ENCODE measurements at places on chromosomes 7 and 10.

DNA sequence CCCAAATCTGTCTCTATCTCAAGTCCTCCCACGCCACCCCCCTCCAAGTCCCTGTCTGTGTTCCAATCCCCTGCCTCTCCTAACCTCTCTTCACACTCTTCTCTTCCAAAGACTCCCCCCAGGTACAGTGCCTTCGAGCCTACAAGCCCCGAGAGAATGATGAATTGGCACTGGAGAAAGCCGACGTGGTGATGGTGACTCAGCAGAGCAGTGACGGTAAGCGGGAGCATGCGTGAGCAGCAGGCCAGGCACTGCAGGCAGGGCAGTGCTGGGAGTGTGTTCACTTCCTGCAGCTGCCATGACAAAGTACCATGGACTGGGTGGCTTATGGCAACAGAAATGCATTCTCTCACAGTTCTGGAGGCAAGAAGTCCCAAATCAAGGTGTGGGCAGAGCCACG, 23.4 kb downstream of the ARHGEF5 start:
- no peak for DNase-seq

DNA sequence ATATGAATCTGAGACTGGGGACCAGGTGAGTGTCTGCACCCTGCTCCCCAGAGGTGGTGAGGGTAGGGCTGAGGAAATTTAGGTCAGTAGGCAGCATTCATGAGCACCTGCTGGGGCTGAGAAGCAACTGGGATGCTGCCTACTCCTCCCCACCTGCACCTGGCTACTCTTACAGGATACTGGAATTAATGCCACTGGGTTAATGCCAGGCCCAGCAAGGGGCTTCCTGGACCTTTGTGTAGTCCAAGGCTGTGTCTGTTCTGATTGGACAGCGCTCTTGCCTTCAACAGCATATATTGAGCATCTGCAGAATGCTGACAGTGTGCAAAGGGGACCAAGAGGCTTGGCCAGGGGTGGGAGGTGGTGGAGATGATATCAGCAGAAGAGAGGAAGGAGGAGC, 32.1 kb downstream of the ADCYAP1R1 start:
- DNase-seq, result no peak

- peak; percentile 93 for DNase-seq
Observed at GRCh38 chr10:35195361-35196306, 69.0 kb downstream of the CREM start.

DNA sequence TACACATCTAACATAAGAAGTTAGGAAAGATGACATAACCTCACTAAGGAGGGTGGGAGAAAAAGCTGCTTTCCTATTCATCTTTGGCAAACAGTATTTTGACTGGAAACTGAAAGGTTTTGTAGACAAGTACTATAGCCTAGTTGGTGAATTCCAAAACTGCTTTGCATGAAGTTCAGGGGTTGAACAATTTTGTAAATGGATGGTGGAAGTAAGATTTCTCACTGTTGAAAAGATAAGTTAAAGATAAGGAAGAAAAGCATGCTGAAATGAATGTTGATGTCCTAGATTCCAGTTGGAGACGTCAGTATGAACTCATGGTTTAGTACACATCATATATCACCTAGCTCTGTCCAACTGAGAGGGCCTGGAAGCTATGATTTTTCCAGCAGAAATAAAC, 159.1 kb upstream of the FEZF1 start:
- DNase-seq, result no peak

DNA sequence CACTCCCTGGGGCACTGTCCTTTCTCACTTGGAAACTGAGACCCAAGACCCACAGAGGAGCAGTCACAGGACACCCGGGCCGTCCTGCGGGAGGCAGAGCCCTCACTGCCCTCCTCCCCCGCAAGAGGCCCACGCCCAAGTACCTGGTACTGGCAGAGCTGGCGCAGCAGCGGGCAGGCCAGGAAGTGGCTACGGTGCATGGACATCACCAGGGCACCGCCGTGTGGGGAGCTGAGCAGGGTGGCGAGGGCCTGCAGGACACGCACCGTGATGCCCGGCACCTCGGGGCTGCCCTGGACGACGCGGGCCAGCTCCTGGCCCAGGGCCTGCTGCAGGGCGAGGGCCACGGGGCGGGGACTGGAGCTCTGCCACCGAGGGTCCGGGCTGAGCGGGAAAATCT, 20.0 kb upstream of the MICALL2 start:
- no peak for DNase-seq

DNA sequence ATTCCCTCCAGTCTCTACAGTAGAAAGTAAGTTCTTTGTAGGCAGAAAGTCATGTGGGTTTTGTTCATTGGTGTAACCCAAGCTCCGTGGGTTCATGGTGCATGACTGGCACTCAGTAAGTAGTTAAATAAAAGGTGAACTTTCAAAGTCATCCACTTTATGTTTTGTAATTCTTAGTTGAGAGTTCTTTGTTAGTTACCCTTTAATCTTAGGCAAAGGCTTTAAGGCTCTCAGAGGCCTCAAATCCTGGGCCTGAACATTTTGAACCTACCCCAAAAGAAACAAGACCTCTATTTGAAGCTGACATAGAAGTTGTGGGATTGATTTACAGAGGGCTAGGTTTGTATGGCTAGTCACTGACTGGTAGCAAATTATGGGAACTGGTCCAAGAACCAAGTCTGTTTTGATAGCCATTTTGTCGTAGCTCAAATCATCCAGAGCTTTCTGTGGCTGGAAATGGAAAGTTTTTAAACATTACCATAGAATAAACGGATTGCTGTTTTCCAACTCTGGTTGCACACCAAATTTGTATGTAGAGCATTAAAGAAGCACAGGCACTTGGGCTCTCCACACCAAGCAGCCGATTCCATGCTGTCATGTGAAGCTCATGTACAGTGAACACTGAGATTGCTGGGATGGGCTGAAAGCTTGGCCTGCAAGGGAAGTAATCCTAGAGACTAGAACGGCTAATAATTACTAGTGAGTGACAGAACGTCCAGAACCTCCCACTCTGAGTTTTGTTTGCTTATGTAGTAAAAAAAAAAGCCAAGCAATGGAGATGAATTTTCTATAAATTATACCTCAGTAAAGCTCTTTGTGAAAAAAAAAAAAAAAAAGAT, 53.5 kb downstream of the DENND11 start:
- DNase-seq, result no peak

GRCh38 chr10:6065406-6065805, 3.2 kb upstream of the IL2RA start:
- no peak for DNase-seq

DNA sequence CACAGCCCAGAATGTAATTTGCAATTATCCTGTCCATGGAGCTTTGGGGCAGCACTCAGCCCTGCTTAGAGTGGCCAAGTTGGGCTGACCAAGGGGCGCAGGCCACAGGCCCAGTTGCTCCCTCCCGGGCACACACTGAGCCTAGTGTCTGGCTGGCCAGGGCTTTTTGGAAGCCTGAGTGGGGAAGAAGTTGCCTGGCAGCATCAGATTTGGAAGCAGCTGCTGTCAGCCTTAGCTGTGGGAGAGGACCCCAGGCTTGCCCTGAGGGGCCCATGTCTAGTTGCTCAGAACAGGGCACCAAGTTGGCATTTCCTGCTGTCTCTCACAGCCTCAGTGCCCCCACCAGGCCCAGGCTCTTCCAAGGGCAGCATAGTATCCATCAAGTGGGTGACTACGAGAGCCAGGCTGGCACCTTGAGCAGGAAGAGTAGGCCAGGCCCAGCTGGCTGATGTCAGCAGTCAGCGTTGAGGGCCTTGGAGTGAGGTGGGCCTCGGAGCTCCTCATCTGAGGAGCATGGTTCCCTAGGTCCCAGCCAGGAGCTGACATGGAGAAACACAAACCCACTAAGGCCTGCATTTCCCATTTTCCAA, 14.4 kb downstream of the ANTXRL start:
- no peak for DNase-seq

- no peak for DNase-seq
Observed at GRCh38 chr10:96301616-96302015, 2.6 kb upstream of the DNTT start.

GRCh38 chr10:21385996-21386585, 139.4 kb downstream of the SKIDA1 start:
- DNase-seq, result no peak

DNA sequence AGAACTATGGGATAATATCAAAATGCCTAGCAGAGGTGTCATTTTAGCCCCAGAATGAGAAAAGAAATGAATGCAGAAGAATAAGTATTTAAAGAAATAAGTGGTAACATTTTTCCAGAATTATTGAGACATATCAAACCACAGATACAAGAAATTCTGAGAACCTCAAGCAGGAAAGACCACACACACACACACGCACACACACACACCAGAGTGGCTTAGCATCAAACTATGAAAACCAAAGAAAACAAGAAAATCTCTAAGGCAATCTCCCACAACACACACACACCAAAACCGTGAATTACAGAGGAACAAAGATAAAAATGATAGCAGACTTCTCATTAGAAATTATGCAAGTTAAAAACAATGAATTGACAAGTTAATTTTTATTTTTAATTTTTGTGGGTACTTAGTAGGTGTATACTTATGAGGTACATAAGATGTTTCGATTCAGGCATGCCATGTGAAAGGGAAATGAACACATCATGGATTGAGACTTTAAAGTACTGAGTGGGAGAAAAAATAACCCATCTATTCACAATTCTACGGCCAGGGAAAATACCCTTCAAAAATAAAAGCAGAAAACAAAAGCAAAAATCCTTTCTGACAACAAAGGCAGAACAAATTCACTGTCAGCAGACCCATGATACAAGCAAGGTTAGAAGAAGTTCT, 14.6 kb downstream of the PPIF start:
- DNase-seq, result no peak

- no peak for DNase-seq
Observed at GRCh38 chr7:74399006-74399405, 54.7 kb upstream of the GTF2IRD1 start.

- no peak for DNase-seq
Observed at GRCh38 chr7:2237109-2237602, 4.4 kb upstream of the MAD1L1 start.

DNA sequence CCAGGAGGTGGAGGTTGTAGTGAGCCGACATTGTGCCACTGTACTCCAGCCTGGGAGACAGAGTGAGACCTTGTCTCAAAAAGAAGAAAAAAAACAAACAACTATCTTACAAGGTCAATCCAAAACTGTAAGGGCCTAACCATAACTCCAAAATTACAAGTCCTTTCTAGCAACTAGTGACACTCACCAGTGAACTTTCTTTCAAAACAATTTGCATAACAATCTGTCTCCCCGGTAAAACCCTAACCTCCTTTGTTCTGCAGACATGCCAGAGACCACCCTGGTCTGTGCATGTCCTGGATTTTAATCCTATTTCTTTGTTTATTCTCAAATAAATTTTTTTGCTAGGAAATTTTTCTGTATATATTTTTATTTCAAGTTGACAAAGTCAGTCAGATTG, 68.1 kb downstream of the EXOC6 start:
- DNase-seq, result no peak

GRCh38 chr7:130008941-130009847, 42.0 kb downstream of the ZC3HC1 start:
- DNase-seq, result no peak

DNA sequence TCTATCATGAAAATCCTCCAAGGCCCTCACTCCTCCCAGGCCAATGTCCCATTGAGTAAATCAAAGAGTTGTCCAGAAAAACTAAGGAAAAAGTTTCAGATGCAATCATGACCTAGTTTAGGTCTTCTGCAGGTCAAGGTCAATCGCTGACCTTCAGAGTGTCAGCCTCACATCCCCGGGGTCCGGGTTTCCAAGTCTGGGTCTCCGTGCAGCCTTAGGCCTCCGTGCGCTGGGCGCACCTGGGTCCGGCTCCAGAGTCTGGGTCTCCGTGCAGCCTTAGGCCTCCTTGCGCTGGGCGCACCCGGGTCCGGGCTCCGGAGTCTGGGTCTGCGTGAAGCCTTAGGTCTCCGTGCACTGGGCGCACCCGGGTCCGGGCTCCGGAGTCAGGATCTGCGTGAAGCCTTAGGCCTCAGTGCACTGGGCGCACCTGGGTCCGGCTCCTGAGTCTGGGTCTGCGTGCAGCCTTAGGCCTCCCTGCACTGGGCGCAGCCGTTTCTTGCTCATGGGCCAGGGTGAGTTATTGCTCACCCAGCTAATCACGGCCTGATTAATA, 236.2 kb downstream of the TCERG1L start:
- no peak for DNase-seq

GRCh38 chr10:63264617-63265221, 131.6 kb downstream of the NRBF2 start:
- no peak for DNase-seq

GRCh38 chr10:80542053-80542452, 4.4 kb downstream of the SH2D4B start:
- no peak for DNase-seq

DNA sequence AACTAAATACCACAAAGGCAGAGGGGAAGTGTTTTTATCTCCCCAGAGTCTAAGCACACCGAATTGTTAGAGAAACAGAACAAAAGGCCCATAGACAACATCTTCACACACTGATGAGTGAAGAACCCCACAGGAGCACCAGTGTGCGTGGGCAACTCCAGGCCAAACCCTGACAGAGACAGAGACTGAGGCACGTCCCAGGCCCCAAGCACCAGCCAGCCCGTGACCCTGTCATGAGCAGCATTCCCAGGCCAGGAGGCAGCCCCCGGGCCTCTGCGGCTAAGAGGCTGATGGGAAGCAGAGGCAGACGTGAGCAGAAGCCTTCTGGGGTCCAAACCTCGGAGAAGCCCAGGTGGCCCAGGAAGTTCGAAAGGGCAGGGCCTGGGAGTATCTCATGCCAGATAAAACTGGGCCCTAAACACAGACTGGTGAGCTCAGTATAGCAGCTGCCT, 184.4 kb downstream of the TCERG1L start:
- no peak for DNase-seq

DNA sequence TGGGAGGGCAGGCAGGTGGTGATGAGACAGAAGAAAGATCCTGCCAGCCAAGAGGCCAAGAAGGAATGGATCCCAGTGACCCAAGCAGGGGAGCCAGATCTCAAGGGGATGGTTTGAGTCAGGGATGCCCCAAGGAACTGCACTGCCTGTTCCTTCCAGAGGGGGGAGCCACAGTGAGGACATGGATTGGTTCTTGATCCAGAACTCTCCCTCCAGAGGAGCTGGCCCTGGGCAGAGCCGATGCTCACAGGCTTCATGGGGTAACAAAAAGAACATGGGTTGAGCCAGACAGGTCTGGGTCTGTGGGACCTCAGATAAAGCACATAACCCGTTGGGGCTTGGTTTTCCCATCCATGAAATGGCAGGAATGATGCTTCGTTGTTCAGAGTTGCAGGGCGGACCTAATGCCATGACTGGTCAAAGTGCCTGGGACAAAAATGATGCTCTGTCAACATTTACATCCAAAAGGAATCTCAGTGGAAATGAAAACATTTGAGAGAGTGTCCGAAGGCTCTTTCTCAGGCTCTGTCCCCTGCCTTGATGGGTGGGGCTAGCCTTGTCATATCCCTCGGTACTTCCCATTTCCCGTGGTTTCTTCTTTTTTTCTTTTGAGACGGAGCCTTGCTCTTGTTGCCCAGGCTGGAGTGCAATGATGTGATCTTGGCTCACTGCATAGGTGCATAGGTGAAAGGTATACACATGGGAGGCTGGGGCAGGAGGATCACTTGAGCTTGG, 4.7 kb upstream of the DENND2A start:
- no peak for DNase-seq

- DNase-seq, result no peak
Observed at GRCh38 chr10:22599636-22600228, 114.6 kb downstream of the PIP4K2A start.
